Myometrial cell (primary cell): ENCODE measurements at places on chromosomes 13 and 19. TPM values are rescaled to one million over a fixed set of nuclear protein-coding genes. Genes with fewer than 3 reads are reported as not detected.

ZNF506 gene
- 16.4 and 17.9 TPM in 2 replicates for total RNA-seq

LRRC4B gene
- under 0.01 TPM in 1 of 2 replicates, not detected in the other for total RNA-seq

ZNF285 gene
- 0.58 and 2.3 TPM in 2 replicates for total RNA-seq

VMAC gene
- 1.4 and 2.9 TPM in 2 replicates for total RNA-seq

MBD3L3 gene
- total RNA-seq, result not detected in 2 replicates

TINCR gene
- 0.18 TPM in 1 of 2 replicates, not detected in the other for total RNA-seq

ZNF91 gene
- total RNA-seq, result 6.6 and 12.1 TPM in 2 replicates

JSRP1 gene
- not detected in 2 replicates for total RNA-seq

SYCN gene
- total RNA-seq, result not detected in 2 replicates

SRRM5 gene
- not detected in 2 replicates for total RNA-seq

SMIM24 gene
- not detected in 2 replicates for total RNA-seq

RUBCNL gene
- 1.8 TPM in 1 of 2 replicates, not detected in the other for total RNA-seq

ZNF471 gene
- 0.71 and 1.2 TPM in 2 replicates for total RNA-seq

TMEM238 gene
- total RNA-seq, result not detected in 2 replicates

PCDH20 gene
- not detected in 2 replicates for total RNA-seq

FARP1 gene
- 41.5 and 45.0 TPM in 2 replicates for total RNA-seq

RXFP2 gene
- not detected in 2 replicates for total RNA-seq

CDK8 gene
- 17.0 and 19.3 TPM in 2 replicates for total RNA-seq

CACNG8 gene
- total RNA-seq, result under 0.01 TPM in 2 replicates

NCAN gene
- not detected in 2 replicates for total RNA-seq

IQCN gene
- 2.0 TPM in 1 of 2 replicates, not detected in the other for total RNA-seq

PBX4 gene
- 1.4 TPM in 1 of 2 replicates, not detected in the other for total RNA-seq

ACP7 gene
- total RNA-seq, result not detected in 2 replicates

KIR3DL2 gene
- not detected in 2 replicates for total RNA-seq

CYP2A7 gene
- total RNA-seq, result not detected in 2 replicates
